NCI-H2081 (cell line): ENCODE measurements at places on chromosomes 13 and 19.

- no peak for DNase-seq
These were observed 122.1 kb downstream of the COG6 start for GRCh38 chr13:39777527-39778061.

DNA sequence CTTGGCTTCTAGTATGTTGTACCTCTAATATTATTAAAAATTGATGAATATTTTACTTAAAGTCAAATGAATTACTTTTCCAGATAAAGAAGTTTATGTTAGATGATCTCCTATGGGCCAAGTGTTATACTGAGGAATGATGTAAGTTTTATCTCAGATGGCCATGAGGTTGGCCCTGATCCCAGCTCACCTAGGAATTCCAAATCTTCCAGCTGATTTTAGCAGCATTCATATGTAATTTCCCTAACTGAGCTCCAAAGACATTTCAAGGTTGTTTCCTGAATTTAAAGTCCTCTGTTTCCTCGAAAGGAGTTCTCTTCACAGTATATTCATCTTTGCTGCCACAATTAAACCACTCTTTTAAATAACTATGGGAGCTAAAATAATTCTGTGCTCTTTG lies 1670.4 kb upstream of the SPRY2 start:
- DNase-seq: no peak

DNA sequence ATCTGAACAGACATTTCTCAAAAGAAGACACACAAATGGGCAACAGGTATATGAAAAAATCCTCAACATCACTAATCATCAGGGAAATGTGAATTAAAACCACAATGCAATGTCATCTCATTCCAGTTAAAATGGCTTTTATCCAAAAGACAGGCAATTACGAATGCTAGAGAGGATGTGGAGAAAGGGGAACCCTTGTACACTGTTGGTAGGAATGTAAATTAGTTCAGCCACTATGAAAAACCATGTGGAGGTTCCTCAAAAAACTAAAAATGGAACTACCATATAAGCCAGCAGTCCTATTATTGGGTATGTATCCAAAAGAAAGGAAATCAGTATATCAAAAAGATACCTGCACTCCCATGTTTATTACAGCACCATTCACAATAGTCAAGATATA lies 24.7 kb upstream of the ZC3H13 start:
- DNase-seq: no peak

DNA sequence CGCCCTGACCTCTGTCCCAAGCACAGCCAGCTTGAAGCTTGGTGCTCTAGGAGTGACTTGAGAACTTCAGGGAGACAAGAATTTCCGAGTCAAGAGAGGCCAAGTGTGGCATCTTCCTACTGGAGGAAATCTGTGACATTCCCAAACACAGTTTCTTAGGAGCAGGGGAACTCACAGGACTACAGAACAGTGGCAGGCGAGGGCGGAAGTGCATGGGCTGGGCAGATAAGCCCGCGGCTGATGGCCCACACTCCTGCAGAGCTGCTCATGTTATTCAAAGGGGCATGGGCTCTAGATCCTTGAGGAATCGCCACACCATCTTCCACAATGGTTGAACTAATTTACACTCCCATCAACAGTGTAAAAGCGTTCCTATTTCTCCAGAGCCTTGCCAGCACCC lies 168.8 kb downstream of the KATNAL1 start:
- DNase-seq: no peak

- no peak for DNase-seq
These were observed 76.9 kb downstream of the ITGBL1 start for GRCh38 chr13:101529422-101529821.
